Occipital lobe (tissue), 3 donors: ENCODE measurements at places on chromosomes 1 and 21.

DNA sequence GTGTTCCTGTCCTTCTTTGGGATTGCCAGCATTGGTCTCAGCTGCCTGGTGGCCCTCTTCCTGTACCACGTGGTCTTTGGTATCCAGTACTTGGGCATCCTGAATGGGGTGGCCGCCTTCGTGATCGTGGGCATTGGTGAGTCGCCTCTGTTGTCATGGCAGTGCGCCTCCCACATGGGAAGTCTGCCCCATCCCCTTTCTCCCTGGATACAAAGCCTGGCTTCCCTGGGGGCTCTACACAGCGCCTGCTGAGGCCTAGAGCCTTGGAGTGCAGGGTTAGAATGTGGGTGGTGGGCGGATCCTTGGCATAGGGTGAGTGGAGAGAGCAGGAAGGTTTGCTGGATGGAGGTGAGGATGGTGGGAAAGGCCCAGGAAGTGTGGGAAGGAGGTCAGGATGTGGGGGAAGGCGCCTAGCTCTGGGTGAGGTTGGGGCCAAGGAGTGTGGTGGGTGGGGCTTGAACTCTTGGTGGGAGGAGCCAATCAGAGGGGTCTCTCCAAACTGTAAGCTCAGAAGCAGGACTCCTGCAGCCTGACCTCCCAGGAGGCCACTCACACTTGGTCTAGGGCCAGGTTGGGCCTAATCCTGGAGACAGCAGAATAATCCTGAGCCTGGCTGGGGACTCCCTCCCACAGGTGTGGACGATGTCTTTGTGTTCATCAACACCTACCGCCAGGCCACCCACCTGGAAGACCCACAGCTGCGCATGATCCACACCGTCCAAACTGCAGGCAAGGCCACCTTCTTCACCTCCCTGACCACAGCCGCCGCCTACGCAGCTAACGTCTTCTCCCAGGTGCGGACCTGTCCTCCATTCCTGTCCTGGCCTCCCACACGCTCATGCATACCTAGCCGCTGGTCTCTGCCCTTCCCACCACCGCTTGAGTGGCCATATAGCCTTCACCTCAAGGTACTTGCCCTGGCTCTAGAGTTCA is 36.7 kb downstream of the DISP3 start:
- no peak for DNase-seq

DNA sequence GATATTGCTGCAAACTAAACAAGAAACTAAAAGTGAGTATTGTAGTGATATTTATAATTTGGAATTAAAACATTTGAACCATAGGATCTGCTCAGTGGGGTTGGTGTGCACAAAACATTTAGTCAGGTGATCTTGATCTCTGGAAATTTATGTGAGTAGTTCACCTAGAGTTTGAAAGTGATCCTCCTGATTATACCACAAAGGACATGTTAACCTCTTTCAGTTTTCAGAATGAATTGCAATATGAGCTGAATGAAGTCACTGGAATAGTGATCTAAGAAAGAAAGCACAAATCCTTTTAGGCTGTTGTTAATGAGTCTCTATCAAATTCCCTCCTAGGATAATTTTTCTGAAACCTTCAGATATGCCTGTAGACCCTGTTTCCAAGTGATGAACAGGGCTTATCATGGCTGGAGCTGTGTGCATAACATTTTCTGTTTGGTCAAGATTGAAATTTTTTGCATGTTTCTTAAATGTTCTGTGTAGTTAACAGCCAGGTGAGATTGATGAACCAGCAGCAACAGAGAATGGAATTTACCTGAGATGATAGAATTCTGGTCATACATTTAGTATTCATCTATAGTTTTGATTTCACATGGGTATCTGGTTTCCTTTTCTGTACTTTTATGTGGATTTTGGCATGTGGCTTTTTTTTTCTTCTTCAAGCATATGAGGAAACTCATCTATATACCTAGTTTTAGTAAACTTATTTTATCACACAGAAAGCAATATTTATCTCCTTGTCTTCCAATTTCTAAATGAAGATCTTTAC is 25.5 kb downstream of the CDC14A start:
- no peak for DNase-seq

GRCh38 chr1:19814681-19815503 is at the start of gene RNF186:
Gene RNF186 (minus strand): TSS chr1:19815283. CDS start chr1:19815101, 182 bp downstream.
- no peak for DNase-seq

DNA sequence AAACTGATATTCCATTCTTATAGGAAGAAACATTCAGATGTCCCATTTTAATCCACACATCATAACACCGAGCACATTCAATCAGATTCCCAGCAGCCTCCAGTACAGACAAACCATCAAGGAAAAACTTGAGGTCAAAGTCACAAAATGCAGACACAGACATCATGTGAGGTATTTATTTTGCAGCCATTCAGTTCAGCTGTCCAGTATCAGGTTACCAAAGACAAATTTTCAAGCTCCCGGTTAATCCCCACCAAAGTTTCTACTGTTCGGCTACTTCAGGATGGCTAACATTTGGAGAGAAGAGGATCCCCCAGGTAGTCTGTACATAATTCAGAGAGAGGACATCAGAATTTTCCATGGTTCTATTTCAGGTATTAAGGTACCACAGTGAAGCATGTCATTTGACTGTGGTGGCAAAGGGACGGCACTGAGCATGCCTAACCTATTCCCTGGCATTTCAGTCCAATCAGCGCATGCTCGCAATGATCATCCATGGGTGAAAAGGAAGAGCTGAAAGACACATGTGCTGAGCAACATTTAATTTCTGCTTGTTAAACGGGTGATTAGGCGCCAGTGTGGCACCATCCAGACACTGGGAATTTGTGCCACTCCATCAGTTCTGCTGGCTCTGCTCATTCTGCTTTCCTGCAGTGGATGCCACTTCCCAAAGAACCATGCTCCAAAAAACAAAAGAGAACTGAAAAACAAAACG is 13.6 kb upstream of the NDC1 start:
- no peak for DNase-seq

GRCh38 chr1:192620071-192620635 is 15.8 kb upstream of the RGS13 start:
- no peak for DNase-seq

DNA sequence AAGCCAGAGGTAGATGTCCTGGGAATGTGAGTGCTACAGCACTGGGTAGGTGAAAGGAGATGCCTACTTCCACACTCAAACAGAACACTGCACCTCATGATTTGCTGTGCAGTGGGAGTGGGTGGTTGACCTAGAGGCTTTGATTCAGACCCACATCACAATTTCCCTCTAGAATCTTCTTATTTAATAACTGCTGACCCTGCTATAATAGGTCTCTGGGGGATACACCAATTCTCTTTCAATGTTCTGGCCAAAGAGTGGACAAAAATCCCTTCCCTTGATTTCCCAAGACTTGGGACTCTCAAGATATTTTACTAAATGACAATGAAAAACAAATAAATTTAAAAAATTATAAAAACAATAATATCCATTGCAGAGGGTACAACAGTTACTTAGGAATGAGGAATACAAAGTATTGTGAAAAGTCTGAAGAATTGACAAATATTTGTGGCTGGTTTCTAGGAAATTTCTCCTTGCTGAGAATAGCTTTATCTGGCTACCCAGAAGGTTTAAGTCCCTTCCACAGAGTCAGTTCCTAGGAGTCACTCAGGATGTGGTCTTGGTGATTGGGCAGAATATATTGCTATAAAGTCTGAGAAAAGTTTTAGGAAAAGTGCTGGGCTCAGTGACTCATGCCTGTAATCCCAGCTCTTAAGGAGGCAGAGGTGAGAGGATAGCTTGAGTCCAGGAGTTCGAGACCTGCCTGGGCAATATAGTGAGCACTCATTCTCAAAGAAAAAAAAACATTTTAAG is 2.4 kb upstream of the FCGR2A start:
- no peak for DNase-seq

DNA sequence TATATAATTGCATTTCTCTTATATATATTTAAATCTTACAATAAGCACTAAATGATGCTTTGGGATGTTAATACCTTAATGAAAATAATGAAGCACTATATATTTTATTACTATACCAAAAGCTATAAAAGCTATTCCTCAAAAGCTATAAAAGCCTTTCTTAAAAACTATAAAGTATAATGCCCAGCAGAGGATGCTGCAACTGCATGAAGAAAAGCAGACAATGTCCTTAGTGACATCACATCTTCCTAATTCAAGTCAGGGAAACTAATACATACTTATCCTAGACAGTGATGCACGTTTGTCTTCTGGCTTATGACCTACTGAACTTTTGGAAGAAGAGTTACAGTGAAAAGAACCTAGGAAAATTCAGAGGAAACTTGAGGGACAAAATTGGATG is 13.6 kb upstream of the C1orf185 start:
- DNase-seq = no peak

DNA sequence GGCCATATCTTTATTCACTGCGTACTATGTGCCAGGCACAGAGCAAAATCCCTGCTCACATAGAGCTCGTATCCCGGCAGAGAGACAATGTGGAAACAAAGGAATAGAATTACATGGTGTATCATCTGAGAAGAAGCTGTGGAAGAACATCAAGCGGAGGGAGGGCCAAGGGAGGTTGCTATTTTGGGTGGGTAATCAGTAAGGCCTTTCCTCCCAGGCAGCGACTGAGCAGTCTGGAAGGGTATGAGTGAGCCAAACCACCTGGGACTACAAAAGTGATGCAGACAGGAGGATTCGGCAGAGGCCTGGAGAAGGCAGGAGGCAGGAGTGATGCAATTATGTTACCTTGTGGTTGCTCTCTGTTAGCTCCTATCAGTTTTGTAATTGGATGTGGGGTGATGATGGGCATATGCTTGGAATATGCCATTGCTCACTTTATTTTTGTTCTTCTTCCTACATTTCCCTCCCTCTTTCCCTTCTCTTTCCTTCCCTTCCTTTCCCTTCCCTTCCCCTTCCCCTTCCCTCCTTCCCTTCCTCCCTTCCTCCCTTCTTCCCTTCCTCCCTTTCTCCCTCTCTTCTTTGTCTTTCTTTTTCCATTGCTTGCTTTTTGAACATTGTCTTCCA is 172.9 kb downstream of the DISC1 start:
- no peak for DNase-seq

DNA sequence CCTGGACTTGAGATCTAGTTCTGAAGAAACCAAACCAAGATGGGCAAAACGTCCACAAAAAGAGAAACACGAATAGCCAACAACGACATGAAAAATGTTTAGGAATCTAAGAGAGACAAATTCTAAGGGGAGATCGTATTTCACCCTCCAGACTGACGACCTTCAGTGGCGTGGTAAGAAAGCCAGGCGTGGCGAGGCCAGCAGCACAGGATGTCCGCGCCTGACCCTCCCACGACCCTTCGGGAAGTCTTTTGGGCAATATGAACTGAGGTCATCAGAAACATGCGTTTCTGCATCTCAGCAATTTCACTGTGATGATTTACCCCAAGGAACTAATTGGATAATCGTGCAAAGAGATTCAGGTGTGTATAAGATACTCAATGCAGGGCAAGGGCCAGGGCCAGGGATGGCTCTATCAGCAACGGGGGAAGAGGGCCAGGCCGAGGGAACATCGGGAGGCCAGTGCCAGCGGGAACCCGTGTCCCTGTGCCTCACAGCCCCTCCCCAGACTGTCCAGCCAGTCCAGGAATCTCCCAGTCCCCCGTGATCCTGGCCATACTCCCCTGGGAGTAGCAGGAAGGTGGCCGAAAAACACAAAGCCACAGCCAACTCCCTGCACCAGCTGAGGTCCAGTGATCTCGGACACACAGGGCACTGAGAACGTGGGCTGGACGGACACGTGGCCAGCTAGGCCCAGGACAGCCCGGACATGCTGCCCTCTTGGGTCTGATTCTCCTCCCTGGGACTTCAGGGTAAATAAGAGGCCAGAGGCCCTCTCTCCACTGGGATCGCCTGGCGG is 53.6 kb upstream of the ADARB1 start:
- DNase-seq = no peak

- no peak for DNase-seq
Observed at GRCh38 chr1:208048904-208049303, 138.0 kb upstream of the CD34 start.

DNA sequence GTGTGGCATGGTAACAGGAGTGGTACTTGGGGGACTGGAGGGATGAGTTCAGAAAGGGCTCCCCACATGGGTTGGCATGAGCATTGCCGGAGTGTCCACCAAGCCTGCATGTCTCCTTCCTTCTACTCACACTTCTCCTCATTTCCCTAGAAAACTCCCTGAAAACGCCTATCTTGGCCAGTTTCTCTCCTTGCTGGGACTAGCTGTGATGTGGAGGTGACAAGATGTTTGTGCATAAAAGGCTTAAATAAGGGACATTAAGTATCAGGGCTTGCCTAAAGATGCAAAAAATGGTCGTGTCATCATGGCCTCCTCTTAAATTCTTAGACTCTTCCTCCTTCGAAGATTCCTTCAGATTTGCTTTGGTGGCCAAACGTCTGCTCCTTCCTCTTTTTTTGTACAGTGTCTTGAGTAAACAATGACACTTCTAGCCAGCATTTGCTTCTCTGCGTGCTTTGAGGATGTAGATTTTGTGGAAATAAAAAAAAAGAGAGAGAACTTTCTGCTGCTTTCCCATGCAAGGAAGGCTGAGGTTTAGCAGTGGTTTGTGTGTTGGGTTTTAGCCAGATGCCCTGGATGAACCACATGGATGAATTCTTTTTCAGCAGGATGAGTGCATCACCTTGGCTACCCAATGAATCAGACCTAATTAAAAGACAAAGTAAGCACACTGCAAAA is 239.1 kb upstream of the IRF2BP2 start:
- no peak for DNase-seq

GRCh38 chr1:212487774-212488435 is 55.2 kb downstream of the NENF start:
- DNase-seq = no peak

DNA sequence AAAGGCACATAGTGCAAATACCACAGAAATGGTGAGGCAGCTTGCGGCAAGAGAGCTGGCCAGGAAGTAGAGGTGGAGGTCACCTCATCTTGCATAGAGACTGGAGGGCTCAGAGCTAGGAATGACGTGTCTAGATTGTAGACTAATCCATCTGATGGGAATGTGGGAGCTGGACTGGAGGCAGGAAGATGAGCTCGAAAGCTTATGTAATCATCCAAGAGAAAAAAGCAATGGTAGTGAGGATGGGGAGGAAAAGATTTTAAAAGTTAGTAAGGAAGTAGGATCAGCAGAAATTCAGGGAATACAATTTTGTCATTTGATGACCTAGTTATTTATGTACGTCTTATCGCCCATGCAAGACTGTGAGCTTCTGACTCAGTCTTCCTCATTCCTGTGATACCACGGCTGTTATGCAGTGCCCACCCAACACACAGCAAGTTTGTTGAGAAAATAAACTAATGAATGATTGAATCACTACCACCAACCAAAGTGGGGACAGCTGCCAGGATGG is 123.9 kb downstream of the RRAGC start:
- DNase-seq = no peak

DNA sequence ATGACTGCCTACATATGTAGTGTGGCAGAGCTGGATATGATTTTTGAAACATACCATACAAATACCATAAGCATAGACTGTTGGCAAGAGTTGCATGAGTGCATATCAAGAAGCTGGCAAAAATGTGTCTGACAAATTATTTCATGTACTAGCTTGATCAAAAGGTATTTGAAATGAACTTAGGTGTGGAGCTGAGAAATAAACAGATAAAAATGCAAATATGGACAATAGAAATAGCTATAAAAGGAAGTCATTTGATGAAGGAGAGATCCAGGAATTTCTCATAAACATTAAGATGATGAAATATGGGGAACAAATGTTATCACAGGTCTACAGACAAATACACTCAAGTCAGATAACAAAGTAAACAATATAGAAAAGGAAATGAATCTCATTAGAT is 609.1 kb downstream of the PTPRC start:
- DNase-seq = no peak

- DNase-seq = no peak
Observed at GRCh38 chr1:31418626-31419323, 5.8 kb downstream of the SERINC2 start.

- no peak for DNase-seq
Observed at GRCh38 chr1:12158357-12159092, 8.3 kb upstream of the TNFRSF1B start.
